Right lobe of liver (tissue), 6 donors: ENCODE measurements at places on chromosomes 6 and 20. TPM values are rescaled to one million over a fixed set of nuclear protein-coding genes. Genes with fewer than 3 reads are reported as not detected.

DNA sequence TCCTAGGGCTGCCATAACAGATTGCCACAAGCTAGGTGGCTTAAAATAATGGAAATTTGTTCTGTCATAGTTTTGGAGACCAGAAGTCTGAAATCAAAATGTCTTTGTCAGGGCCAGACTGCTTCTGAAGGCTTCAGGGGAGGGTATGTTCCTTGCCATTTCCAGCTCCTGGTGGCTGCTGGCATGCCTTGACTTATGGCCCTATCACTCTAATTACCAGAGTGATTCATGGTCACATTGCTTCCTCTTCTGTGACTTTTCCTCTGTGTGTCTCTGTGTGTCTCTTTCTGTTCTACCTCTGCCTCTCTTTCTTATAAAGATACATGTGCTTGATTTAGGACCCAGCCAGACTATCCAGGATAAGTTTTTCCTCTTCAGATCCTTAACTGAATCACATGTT lies 635.2 kb upstream of the IMPG1 start:
- no peak for DNase-seq

- DNase-seq = no peak
Observed at GRCh38 chr6:36751833-36752186, 54.2 kb downstream of the RAB44 start.

DNA sequence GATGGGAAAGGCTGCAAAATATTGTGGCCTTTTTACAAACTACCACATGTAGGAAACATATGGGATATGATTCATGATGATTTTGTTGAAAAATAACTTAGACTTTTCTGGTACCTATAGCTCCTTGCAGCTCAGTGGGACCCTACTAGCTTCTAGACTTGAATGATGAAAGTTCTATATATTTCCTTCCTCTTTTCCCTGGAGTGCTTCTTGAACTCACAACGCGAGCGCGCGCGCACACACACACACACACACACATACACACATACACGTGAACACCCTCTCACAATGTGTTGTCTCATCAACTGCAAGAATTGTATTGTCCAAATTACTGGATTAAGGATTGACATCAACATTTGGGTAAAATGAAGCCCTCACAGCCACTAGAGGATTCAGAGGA lies 61.9 kb downstream of the TOX2 start:
- no peak for DNase-seq

DNA sequence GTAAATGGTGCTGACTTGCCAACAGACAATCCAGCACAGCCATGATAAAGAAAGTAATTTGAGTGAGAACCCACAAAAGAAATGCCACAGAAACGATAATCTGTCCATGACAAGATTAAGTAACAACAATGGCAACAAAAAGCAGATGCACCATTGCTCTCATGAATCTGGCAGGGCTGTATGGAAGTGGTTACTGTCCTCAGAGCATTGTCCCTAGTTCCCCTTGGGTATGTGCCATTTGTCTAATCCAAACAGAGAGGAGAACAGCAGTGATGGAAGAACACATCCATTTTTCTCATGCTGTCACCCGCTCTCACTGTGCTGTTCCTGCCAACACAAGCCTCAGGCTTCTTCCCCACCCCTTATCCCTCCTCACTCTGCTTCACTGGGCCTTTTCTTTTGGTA lies 65.8 kb downstream of the REV3L start:
- no peak for DNase-seq

PI16 gene
- total RNA-seq = not detected

TMC2 gene
- not detected for total RNA-seq

OLIG3 gene
- not detected for total RNA-seq
